ENCODE measurements at places on chromosomes 16 and 17.
A peak's percentile ranks its signal among the peaks of the same experiment; 100 is the strongest.

GRCh38 chr16:31456988-31457360 is 2.3 kb upstream of the ARMC5 start:
- no peak for DNase-seq

DNA sequence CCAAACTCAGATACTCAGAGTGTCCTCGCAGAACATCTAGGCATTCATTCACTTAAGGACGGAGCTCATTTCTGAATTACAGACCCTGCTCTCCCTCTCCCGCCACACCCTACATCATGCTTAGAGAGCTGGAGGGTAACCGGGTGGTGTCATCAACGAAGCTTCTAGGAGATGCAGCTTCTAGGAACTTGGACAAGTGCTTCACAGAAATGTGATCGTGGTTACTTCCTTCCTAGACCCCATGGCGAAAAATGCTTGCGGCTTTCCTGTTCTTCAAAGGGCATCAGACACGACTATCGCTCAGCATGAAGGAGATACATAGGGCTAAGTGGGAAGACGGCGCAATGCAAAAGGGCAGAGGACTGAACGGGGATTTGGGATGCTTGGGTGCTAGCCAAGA is 126.8 kb downstream of the ZFHX3 start:
- DNase-seq: no peak

DNA sequence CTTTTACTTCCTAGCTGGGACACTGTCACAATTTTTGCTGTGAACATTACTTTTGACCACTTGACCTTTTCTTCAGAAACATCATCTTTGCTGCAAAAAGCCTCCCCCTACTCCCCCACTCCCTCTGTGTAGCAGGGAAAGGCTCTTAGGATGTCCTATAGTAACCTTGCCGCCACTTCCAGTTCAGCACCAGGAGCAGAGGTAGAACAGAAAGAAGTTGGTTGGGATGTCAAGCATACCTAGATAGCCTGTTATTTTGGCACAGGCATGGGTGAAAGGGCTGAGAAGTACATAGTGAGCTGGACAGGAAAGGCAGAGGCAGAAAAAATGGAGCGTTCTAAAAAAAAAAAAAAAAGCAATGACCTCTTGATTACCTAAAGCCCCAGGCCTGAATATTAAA is 31.3 kb downstream of the SMIM36 start:
- DNase-seq: no peak

- DNase-seq: no peak
Observed at GRCh38 chr16:55811811-55812210, 21.1 kb downstream of the CES1 start.

GRCh38 chr16:58098207-58099096 is 30.7 kb downstream of the CFAP20 start:
- DNase-seq: peak; percentile 75

- no peak for DNase-seq
Observed at GRCh38 chr16:48622456-48623303, 12.7 kb upstream of the N4BP1 start.

- DNase-seq: no peak
Observed at GRCh38 chr16:2178321-2179106, 17.9 kb downstream of the CASKIN1 start.

DNA sequence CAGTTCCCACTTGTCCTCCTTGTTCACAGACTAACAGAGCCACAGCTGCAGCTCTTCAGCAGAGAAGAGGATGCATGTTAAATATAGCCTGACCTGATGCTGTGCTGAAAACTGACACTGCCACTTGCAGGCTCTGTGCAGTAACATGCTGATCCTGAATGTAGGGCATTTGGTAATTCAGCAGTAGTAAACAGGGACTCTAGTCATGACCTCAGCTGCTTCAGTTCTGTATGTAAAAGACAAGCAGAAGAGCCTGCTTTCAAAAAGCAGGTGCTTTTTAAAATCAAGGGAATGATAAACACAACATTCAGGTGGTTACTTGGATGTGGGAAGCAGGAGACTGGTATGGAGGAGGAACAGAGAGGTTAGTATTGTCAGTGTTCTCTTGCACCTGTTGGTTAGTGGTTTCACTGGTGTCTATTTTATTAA is 33.8 kb downstream of the ESRP2 start:
- no peak for DNase-seq

DNA sequence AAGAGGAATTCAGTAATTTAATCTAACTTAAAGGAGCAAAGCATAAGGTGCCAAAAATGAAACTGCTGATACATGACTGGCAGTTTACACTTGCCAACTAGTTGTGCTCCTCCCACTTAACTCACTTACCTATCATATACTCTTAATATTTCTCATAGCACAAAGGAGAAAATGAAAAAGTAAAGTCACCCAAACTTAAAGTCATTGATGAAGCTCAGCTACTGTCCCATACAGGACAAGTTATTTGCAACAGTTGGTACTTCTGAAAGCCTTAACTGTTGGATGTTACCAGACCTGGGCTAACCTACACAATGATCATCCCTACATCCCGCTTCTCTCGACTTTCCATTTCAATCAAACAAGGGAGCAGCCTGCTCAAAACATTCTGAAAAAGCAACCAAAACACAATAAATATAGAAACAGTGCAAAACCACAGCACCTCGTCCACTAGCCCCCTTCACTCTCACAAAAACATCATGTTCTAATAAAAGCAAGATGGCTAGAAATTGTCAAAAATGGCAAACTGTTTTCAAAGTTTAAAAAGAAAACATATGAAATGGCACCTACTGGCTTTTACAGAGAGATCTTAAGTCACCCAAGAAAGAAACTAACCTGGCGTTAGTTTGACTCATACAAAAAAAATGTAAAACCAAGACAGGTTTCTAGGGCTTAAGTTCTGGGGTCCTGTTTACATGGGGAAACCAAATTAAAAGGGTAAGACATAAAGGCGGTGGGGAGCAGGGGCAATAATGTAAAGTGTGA is 868 bp downstream of the MED13 start:
- peak; percentile 42 for DNase-seq

GRCh38 chr16:57897053-57897784 is 73.7 kb downstream of the CNGB1 start:
- DNase-seq: no peak

- no peak for DNase-seq
Observed at GRCh38 chr17:67492251-67492740, 115.2 kb downstream of the PITPNC1 start.

GRCh38 chr16:88014252-88014781 is 63.1 kb downstream of the BANP start:
- no peak for DNase-seq

DNA sequence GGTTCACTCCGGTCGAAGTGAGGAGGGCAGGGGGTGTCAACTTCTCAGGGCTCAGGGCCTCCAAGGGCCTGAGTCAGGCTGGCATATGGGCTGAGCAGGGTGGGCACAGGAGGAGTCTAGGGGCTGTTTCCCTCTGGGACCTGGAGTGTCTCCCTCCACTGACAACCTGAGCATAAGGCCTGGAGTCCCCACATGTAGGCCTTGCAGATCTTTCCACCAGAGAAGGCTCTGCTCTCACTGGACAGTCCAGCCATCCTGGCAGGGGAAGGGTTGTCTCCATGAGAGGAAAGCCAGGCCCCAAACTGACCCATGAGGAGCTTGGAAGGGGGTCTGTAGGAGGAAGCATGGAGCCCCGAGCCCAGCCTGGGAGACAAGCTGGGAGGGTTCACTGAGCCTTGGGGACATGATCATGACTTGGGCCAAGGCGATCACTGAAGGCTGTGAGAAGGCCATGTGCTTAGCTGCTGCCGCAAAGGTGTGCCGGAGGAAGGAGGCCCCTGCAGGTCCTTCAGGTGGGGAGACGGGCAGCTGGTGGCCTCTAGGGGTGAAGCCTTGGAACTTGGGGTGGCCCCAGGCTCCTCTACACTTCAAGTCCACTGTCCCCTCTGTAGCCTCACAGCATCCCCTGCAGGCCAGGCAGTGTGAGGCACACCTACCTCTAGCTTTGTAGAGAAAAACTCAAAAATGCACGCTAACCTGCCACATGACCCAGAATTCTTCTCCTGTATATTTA is 9.9 kb downstream of the CMTM2 start:
- DNase-seq: peak; percentile 35

DNA sequence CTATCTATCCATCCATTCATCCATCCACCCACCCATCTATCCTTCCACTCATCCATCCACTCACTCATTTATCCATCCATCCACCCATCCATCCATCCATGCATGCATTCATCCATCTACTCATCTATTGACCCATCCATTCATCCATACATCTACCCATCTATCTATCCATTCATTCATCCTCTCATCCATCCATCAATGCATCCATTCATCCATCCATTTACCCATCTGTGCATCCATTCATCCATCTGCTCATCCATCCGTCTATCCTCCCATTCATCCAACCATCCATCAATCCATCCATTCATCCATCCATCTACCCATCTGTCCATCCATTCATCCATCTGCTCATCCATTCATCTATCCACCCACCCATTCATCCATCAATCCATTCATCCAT is 224.5 kb upstream of the MAF start:
- no peak for DNase-seq

- DNase-seq: no peak
Observed at GRCh38 chr16:9050102-9050830, 41.2 kb upstream of the HAPSTR1 start.

DNA sequence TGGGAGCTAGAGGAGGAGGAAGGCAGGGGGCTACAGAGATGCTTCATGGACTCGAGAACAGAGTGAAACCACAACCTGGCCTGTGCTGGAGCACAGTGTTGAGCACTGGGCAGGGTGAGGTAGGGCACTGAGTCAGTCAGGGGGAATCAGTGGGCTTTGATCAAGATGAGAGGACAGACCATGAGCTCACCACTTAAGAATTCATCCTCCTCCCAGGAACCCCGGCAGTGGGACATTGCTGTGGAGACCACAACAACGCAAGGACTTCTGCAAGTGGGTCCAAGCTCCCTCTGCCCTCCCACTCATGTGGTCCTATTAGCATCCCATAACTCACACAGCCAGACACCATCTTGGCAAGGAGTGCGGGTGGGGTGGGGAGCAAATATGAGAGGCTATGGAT is 1.7 kb upstream of the CES5A start:
- no peak for DNase-seq

GRCh38 chr16:3164121-3164991 is 23.6 kb upstream of the OR1F1 start:
- DNase-seq: no peak

DNA sequence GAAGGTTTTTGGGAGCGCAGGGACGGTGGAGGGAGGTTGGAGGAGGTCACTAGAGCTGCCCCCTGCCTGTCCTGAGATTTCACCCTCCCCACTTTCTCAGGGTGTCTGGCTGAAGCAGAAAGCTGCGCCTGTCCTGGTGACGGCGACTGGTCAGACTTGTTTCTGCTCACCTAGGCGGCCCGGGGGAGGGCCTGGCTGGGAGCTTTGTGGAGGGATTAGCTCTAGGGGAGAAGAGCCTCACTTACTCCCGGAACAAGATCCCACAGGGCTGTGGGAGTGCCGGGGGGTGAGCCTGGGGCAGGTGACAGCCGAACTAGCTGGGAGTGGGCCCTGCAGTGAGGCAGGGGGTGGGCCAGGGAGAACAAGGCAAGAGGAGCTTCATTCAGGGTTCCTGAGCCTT is 11.5 kb downstream of the NHERF1 start:
- DNase-seq: no peak

- no peak for DNase-seq
Observed at GRCh38 chr17:66748578-66748977, 86.3 kb upstream of the CACNG5 start.

DNA sequence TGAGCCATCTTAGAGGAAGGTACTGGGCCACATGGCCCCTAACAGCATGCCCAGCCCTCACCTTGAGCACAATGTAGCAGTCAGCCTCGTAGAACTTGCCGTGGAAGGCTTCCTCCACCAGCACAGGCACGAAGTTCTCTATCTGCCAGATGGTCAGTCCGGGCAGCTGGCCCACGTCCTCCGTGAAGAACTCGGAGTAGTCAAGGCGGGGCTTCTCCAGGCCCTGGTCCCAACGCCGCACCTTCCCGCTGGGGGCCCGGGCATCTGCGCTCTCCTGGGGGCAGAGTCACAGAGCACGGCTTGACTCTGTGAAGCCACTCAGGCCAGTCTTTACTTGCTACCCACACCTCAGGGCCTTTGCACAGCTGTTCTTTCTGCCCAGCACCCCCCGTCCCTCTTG is 7.3 kb downstream of the FLII start:
- DNase-seq: no peak

- DNase-seq: no peak
Observed at GRCh38 chr17:3912827-3913226, 3.4 kb downstream of the P2RX1 start.

DNA sequence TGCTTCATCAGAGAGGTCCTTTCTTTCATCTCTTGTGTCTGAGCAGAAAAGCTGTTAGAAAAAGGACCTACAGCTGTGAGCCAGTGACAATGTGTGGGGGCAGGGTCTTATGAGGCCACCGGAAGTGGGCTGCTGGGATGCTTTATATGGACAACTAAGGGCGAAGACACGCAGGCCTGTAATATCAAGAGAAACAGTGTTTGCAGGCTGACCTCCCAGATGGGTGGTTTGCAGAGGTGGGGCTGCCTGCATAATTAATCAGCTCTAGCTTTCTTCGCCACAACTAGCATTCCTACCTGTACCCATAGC is 30.4 kb upstream of the SALL1 start:
- DNase-seq: no peak

DNA sequence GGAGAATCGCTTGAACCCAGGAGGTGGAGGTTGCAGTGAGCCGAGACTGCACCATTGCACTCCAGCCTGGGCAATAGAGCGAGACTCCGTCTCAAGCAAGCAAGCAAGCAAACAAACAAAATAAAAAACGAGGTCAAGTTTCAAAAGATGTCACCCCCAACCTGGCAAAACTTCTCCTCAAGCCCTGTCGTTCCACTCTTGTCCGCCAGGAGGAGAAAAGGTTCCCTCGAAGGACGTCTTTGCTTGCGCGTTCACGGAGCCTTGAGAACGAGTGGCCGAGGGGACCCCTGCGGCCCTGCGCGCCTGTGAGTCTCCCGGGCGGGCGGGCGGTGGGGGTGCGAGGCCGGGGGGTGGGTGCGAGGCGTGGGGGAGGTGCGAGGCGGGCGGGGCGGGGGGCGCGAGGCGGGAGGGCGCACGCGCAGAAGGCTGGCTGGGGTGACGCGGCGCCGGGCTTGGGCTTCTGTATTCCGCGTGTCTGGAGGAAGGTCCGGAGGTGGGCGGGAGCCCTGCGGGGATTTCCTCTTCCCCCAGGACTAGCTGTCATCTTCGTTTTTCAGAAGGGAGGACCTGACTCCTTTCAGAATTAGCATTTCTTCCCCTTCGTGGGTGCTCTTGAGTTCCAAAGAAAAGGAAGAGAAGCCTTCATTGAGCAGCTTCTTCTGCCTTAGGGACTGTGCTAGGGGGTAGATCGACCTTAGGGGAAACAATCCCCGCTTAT is 3.7 kb downstream of the SLC52A1 start:
- DNase-seq: peak; percentile 84

- no peak for DNase-seq
Observed at GRCh38 chr16:85514295-85514597, 98.9 kb upstream of the GSE1 start.
